Esophagus muscularis mucosa (tissue), 4 donors: ENCODE measurements at places on chromosomes 13 and 19. TPM values are rescaled to one million over a fixed set of nuclear protein-coding genes. Genes with fewer than 3 reads are reported as not detected.

BCAM gene
- 76.5 TPM for total RNA-seq

DNA sequence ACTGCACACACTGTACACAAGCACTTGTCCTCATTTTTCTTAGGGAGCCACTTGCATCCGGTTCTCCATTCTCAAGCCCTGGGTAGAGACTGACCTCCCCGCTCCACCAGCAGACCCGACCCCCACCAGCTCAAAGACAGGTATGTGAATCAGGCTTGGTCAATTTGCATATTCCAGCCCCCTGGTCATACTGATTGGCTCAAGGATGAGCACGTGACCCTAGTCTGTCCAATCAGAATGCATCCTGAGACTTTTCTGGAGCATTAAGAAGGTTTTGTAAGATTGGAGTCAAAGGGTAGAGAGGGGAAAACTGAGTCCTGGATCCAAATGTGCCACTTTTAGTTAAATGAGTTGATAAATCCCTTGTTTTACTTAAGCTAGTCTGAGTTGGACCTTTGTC lies 34.1 kb downstream of the NOTCH3 start:
- H3K27ac ChIP-seq = no peak overlapping the region
- H3K4me3 ChIP-seq = no peak overlapping the region
- H3K27me3 ChIP-seq = no peaks in the 10 kb centered on the region
- DNase-seq = no peak

DNA sequence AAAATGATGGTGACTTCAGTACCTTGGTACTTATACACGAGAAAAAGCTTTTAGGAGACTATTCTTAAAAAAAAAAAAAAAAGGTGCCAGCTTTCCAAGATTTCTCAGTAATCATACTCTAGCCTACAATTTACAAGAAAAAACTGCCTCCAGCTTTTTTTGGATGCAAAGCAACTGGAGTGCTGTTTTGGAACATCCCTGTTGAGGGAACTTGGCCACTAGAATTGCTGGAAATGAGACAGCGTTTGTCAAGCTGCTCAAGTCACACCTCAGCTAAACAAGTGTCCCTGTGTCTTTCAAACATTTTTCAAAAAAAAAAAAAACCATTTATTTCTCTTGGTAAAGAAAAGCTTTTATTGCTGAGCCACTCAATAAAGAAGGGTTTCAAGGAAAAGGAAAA lies 413.1 kb upstream of the ARGLU1 start:
- no peak overlapping the region for H3K4me3 ChIP-seq
- H3K4me1 ChIP-seq = peaks cover 8% of the 10 kb centered on the region
- H3K36me3 ChIP-seq = no peaks in the 10 kb centered on the region
- no peaks in the 10 kb centered on the region for H3K27me3 ChIP-seq
- DNase-seq = no peak

IL17D gene
- total RNA-seq = 7.1 TPM

DNA sequence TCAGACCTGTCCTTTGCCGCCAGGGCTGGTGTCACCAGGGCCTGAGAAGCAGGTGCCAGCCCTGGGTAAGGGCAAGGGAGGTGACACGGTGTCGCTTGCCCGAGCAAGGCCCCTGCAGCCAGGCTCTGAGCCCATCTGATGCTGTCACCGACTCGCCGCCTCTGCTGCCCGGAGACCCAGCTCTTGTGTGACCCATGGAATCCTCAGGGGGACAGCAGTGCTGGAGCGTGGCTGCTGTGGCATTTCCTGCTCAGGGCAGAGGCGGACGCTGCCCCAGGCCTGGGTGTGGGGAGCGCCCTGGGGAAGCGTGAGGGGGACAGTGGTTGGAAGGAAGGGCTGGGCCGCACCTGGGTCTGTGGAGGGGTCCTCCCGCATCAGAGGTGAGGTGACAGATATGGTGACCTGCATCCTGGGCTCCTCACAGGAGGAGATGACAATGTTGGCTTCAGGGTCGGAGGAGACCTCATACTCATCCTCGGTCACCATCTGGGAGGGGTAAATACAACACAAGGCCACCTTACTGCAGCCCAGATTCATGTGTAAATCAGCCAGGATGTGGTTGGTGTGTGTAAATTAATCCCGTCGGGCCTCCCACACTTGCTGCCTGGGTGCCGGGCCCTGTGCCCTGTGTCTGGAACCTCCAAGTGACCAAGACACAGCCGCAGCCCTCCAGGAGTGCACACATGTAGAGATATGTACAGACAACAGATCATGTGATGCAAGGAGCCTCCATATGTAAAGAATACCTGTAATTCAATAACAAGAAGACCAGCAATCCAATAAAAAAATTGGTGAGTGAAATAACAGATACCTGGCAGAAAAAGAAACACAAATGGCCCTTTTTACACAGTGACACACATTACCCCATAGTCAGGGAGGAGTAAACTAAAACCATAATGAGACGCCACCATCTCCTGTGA lies 27.6 kb upstream of the MATK start:
- peaks cover 10% of the 10 kb centered on the region for H3K4me1 ChIP-seq
- H3K27me3 ChIP-seq = no peaks in the 10 kb centered on the region
- no peak for DNase-seq
- no peak overlapping the region for H3K4me3 ChIP-seq
- no peaks in the 10 kb centered on the region for H3K36me3 ChIP-seq

DNA sequence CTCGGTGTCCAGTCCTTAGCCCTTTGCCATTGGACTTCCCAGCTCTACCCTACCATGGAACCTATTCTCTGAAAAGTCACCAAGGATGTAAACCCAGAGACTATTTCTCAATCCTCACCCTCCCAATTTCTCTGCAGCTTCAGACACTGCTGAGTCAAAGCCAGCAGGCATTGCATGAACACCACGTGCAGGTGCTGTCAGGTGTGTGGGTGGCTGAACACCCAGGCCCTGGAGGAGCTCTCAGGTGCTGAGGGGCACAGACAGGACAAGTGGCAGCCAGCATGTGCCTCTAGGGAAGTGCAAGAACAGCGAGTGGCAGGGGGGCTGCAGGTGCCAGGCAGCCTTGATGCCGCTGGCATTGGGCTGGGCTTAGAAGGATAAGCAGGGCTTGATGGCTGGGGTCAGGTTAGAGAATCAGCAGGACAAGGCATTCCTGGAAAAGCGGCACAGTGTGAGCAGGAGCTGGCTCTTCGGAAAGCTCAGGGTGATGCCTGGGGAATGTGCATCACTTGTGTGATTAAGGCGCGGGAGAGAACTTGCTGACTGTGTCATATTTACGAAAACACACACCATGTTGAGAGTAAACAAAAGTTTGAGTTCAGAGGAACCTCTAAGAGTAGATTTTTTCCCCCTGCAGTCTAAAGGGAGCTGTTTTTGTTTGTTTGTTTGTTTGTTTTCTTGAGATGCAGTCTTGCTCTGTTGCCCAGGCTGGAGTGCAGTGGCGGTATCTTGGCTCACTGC lies 83.8 kb downstream of the LNX2 start:
- no peaks in the 10 kb centered on the region for H3K27me3 ChIP-seq
- no peak for DNase-seq
- H3K4me3 ChIP-seq = no peak overlapping the region
- H3K4me1 ChIP-seq = no peaks in the 10 kb centered on the region
- no peaks in the 10 kb centered on the region for H3K36me3 ChIP-seq
- no peak overlapping the region for H3K27ac ChIP-seq

DNA sequence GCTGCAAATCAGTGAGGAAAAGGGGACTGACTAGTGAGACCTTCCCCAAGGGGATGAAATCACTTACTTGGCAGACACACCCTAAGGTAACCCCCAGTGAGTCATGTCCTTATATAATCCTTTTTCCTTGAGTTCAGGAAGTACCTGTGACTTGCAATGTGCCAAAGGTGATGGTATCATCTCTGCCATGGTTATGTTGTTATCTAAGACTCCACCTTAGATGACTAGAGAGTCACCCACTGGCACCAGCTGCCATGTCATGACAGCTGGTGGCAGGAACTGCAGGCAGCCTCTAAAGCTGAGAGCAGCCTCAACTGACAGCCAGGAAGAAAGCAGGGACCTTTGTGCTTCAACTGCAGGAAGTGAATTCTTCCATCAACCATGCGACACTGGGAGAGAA lies 12.5 kb downstream of the PBX4 start:
- H3K27ac ChIP-seq = no peak overlapping the region
- DNase-seq = no peak
- H3K4me3 ChIP-seq = no peak overlapping the region
